CD4-positive, alpha-beta T cell treated with Interferon gamma for 1 hour (primary cell): ENCODE measurements at places on chromosomes 16 and 17.
A peak's percentile ranks its signal among the peaks of the same experiment; 100 is the strongest.

DNA sequence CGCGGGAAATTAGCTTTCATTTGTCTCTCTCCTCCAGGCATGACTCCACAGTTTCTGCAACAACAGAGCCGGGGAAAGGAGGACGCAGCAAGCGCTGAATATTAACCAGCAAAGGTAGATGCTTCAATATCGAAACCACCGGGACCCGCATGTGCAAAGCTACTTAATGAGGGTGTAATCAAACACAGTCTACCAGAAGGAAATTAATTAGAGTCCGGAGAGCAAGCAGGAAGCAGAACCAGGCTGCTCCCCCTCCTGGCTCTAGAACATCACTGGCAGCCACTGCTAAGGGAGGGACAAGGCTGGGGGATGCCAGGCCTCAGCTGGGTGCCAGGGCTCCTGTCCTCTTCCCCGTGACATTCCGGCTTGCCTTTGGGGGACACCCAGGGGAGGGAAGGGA is 21.7 kb downstream of the LRRC75A start:
- DNase-seq, result no peak

- DNase-seq, result no peak
Measured at GRCh38 chr17:29445844-29446243, 55.7 kb downstream of the TAOK1 start.

DNA sequence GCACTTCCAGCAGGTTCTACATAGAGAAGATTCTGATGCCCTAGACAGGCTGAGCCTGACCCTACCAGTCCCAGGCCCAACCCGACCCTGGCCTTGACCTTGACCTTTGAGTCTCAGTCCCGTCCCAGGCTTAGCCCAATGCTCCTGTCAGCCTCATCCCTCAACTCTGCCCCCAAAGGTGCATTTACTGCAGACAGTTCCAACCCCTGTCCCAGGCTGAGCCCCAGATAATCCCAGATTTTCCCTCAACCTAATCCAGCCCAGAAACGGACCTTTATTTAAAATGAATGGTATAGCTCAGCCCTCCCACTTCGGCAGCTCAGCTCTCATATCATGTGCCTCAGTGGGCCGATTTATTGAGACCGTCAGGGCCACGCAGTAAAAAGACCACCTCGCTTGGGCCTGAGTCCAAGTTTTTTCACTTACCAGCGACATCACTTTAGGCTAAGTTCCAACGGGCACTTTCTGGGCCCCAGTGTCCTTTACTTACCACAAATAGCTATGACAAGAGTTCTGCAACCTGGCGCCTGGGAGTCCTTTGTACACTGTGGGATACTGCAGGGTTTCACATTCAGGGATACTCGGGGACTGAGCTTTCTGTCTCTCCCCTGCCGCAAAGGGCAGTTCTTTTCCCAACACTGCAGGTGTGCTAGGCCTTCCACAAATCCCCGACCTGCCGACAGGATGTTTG is 89.5 kb downstream of the WSCD1 start:
- DNase-seq, result no peak

DNA sequence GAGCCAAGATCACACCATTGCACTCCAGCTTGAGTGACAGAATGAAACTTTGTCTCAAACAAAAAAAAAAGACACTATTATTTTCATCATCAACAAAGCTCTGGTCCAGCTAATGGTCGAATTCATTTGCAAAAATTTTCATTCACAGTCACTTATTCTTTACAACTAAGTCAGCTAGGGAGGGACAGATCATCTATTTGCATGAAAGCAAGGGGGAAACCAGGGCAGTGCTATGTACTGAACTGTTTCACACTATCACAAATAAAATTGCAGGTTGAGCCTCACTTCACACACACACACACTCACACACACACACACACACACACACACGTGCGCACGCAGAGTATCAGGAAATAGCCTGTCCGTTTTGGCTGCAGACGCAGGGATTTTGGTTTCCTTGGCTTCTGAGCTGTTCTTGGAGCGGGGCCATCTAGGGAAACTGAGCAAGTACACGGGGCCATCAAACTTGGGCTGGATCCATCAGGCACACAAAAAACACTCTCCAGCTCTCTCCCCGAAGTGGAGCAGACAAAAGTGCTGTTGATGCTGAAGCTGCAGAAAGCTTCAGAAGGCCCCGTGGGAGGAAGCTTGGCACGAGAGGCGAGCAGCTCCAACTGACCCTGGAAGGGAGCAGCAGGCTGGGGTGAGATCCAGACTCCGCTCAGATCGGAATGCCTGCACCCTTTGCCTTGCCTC is 44.3 kb upstream of the HELZ start:
- DNase-seq, result no peak

GRCh38 chr16:78389009-78389498 is 289.6 kb downstream of the WWOX start:
- no peak for DNase-seq

- no peak for DNase-seq
Measured at GRCh38 chr16:89138843-89139520, 32.6 kb upstream of the CDH15 start.

- DNase-seq, result no peak
Measured at GRCh38 chr16:80433623-80434022, 107.2 kb upstream of the DYNLRB2 start.

DNA sequence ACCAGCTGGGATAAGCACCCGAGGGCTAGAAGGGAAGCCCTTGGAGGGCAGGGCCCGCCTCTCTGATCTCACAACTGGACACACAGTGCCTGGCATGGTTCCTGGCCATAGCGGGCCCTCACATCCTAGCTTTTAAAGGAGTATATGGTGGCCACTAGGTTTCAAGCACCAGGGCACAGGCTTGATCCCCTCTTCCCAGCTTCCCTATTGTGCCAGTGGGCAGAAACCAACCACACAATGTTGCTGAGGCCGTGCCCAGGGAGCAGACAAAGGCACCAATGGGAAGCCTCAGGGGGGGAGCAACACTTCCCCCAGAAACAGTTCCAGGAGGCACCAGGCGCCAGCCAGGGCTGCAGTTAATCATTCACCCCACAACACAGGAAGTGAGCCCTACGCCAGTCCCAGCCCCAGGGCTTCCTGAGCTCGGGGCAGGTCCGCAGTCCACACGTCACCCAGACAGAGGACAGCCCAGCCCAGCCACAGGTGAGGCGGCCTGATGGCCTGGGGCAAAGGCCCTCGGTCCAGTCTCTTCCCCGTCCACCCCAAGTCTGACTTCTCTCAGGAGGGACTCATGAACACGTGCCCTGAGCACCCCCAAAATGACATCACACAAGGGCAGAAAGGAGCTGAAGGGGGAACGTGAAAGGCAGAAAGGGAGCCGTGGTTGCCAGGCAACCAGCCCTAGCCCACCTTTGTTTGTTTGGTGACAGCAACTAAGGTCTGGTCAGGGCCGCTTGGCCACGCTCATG is 12.8 kb downstream of the SMIM5 start:
- DNase-seq, result peak; percentile 23

GRCh38 chr17:29588562-29589411 is 661 bp downstream of the GIT1 start:
- peak; percentile 47 for DNase-seq

GRCh38 chr17:61084260-61084659 is 315.4 kb upstream of the TBX2 start:
- no peak for DNase-seq

DNA sequence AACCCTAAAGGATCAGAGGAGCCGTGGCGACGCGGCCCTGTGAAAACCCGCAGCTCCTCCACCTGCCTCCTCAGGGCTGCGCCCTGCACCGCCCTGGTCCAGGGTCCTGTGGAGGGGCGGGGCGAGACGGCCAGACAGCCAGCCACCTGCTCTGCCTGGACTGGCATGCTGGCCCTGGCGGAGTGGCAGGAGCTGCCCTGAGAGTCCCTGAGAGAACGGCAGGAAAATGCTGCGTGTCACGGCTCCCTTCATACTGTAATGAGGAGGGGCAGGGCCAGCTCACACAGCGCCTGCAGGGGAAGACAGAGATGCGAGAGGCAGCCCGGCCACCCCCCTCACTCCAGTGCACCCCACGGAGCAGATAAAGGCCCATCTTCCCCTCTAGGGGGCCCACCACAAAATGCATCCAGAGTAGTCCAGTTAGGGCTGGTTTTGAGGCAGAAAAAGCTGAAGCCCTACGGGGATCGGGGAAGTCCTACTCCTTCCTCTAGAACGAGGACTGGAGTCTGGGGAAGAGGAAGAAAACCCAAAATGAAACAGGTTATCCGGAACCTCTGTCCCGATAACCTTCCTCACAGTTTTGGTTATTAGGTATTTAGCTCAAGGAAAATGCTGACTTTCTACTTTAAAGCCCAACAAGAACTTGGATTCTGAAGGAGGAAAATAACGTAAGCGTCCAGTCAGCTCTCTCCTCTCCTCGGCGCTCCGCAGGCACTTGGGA is 97.6 kb upstream of the DNAH17 start:
- DNase-seq, result no peak
